ENCODE measurements at places on chromosomes 1 and 21.
A peak's percentile ranks its signal among the peaks of the same experiment; 100 is the strongest.

GRCh38 chr1:162366671-162367070 lies 10.0 kb downstream of the SPATA46 start:
- no peak for DNase-seq

- no peak for DNase-seq
These were observed 104.7 kb downstream of the DAB1 start for GRCh38 chr1:57319165-57319564.

GRCh38 chr21:34179204-34179935 lies 106.0 kb downstream of the MRPS6 start:
- DNase-seq = no peak

- DNase-seq = no peak
These were observed 346.2 kb downstream of the BARHL2 start for GRCh38 chr1:90370686-90371447.

DNA sequence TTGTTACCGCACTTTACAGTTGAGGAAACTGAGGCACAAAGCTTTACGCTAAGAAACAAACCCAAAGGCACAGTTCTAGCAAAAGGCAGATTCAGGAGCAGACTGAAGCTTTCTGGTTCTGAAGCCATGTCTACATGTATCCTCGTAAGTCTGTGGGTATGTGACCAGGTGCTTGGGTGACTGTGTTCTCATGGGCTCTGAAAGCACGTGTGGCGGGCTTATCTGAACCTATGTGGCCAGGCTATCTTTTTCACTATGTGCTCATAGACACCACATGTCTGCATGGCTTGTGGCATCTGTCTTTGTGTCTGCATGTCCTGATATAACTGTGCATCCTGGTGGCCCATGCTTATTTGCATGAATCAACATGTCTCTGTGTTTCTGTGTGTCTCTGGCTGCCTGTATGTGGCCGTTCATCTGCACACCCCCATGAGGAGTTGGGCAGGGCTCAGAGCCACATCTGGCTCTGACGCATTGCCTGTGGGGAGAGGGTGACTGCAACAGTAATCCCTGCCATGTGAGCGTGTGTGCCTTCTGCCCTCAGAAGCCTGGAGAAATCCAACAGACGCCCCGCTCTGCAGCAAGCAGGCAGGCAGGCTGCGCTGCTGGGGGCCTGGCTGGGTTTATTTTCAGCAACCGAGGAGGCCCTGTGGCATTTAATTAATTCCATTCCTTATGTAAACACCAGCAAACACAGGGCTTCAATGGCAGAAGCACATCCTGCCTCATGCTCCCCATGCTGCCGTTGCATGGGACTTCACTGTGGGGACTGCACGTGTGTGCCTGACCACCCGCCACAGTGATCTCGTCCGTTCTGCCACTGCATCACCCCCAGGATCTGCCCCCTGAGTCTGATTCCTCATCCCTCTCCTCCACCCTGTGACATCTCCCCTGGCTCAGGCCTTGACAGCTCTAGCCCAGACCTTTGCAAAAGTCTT lies 115.4 kb downstream of the TRABD2B start:
- DNase-seq = no peak

- no peak for DNase-seq
These were observed 18.3 kb upstream of the HDAC1 start for GRCh38 chr1:32273391-32274208.

GRCh38 chr1:46558966-46559365 lies 7.5 kb upstream of the KNCN start:
- DNase-seq = no peak

- DNase-seq = no peak
These were observed 4.9 kb upstream of the PTGFRN start for GRCh38 chr1:116904791-116905320.

DNA sequence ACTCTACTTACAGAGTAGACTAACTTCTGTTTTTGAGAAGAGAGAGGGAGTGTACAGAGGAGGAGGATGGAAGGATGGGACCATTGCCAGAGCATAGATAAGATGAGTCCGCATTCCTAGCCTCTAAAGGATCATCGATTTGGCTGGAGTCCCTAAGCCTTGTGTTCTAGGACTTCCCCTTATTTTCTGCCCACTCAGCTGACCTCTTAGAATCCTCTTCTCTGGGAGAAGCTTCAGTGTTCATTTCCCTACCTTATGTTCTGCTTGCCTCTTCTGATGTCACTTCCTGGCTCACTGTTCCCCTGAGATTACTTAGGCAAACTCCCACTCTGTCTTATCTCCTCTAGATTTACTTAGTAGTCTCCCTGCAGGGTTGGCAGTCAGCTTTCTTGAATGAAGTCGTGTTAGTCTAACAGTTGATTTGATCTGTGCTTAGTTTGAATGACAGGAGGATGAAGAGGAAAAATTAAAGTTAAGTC lies 156.7 kb downstream of the SYT2 start:
- DNase-seq = no peak

DNA sequence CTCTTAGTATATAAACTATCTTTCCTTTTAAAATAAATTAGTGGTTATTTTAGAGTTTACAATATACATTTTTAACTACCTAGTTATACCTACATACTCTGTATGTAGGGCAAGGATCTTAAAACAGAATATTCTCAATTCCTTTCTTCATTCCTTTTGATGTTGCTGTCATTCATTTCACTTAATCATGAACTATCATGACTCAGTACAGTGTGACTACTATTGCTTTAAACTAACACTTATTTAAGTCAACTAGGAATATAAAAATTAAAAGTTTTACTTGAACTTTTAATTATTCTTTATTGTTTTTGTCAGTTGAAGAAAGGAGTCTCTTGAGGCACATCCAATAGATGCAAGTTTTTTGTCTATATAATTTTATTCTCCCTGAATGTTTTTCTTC lies 726.4 kb downstream of the BRINP3 start:
- DNase-seq = no peak

DNA sequence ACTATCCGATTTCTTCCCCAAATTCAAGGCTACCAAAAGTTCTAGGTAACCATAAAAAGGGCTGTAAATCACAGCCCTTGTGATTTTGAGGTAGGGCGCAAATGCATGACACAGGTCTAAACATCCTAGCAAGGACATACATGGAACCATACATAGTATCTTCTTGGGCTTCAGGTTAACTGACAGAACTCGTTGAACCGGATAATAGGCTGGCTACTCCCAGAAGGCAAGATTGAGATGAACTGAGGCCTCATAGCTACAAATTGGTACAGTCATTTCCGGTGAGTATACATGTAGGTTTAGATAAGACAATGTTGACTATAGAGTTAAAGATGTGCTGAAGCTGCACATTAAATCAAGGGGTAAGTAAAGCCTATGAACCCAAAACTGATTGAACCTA lies 27.3 kb upstream of the TP53BP2 start:
- no peak for DNase-seq

DNA sequence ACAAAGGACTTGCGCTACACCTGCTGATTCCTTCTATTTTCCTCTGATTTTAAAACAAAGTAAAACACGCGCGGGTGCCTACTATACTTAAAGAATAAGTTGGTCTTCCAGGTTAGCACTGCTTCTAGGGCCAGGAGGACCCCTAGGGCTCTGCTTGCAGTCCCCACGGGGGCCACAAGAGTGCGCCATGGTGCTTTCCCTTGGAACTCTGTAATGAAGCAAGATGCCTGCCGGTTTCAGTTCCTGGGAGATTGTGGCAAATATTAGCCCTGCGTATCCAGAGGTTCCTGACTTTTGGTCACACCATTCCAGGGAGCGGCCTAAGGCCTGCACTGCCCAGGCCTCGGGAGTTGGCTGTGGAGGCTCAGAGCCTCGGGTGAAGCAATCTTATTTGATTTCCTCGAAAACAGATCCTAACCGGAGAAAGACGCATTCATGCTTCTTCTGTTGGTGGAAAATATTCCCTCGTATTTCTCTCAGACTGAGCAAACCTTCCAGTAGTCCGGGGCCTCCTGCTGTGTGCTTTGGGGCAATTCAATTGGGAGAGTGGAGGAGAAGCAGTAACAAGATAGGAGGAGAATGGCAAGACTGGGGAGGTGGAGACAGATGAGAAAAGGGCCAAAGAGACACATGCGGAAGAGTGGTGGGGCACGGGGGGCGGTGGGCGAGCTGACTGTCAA lies 25.3 kb downstream of the ADAM30 start:
- no peak for DNase-seq

DNA sequence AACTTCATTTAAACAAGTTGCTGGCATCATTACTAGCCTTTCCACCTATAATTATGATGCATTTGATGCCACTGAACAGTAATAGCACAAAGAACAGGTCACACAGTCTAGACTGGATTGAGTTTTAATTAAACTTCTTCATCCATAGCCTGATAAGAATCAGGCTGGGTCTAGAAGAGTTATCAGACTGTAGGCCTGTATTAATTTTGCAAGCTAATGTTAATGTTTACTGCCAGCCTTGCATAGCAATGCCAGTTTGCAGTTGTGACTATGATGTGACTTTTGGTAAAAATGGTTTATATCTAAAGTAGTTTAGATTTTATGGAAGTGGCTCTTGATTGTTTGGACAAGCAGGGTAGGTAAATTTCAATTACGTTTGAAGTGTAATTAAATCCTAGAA lies 68.0 kb downstream of the PRKAA2 start:
- no peak for DNase-seq

- no peak for DNase-seq
These were observed 1.8 kb downstream of the CDKN2C start for GRCh38 chr1:50971748-50972305.

DNA sequence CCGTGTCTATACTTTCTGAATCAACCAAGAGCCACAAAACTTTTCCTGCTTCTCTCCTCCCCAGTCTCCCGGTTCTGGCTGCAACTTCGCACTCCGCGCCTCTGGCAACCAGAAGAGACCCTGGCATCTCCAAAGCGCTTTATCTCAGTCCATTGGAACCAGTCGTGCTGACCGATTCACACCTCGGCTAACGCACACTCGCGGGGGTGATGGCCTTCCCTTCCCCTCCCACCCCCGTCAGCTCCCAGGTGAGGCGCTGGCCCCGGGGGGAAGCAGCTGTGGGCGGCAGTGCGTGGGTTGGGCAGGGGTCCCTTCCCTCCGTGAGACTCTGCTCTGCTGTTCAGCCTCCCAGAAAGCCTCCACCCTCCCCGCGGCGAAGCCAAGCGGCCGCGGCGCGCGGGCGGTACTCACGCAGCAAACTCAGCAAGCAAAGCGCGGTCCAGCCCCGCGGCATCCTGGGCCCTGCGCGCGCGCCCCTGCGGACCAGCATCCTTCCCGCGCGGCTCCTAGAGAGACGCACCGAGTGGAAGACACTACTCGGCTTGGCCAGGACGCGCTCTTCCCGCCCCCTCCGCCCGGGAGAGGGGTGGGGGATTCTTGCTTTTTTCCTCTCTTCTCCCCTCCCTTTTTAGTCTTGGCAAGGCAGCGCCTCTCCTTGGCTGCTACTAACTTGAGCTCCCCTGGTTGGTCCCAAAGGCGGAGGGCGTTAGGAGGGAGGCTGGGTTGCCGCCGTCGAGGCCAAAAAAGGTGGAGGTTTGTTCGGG lies at the start of gene CD34:
TSS of gene CD34 (minus strand) at position 535 of the 764 bp plus-strand sequence. CDS start at position 490, 45 bp downstream.
- DNase-seq = no peak

- DNase-seq = no peak
These were observed 498.9 kb downstream of the ADGRL2 start for GRCh38 chr1:82299656-82300055.

- DNase-seq = no peak
These were observed 359.1 kb downstream of the BARHL2 start for GRCh38 chr1:90357995-90358394.

GRCh38 chr1:113993072-113993471 lies 13.8 kb downstream of the OLFML3 start:
- DNase-seq = no peak

DNA sequence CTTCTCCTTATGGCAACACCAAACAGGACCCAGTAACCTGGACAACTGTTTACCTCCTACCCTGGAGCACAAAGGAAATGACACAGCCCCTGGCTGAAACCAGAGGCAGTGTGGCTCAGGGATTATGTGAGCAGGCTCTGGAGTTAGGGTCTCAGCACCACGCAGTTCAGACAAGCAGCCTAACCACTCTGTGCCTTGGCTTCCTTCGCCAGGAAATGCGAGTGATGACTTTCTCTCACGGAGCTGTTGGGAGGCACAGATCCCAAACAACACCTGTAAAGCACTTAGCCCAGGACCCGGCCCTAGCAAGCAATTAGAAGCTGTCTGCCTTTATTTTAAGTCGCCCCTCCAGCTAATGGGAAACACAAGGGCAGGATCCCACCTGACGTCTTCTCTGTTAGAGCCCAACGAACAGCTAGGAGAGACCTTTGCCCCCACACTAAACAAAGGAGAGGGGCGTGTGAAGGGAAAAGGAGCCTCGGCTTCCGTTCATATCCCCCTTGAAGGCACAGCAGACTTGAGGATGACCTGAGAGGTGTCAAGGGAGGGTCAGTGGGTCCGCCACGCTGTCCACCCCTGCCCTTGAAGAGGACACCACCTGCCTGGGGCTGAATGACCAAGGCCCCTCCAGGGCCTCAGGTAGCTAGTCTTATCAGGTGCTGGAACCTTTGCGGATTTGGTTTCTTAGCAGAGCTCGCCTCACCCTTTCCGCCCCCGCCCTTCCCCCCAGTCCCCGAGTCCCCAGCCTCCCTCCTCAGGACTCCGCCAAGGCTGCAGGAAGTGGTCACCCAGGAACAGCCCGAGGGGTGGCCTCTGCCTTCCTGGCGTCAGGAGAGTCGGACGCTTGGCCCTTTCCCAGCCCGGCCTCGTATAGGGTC lies 860 bp downstream of the TMEM63A start:
- DNase-seq = peak; percentile 37

DNA sequence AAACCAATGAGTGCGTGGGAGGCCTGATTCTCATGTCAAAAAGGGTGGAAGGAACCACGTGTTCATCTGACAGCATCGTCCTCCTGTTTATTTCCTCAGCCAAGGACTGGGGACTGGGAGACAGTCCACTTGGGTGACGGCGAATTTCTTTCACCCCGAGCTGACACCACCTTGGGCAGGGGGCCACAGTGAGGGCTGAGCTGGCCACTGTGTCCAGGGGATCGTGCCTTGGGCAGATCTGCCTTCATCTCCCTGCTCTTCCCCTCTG lies 122.1 kb downstream of the SIM2 start:
- DNase-seq = no peak

- no peak for DNase-seq
These were observed 1.6 kb downstream of the NRIP1 start for GRCh38 chr21:15063081-15063813.

GRCh38 chr1:77303387-77303786 lies 21.6 kb downstream of the AK5 start:
- no peak for DNase-seq

DNA sequence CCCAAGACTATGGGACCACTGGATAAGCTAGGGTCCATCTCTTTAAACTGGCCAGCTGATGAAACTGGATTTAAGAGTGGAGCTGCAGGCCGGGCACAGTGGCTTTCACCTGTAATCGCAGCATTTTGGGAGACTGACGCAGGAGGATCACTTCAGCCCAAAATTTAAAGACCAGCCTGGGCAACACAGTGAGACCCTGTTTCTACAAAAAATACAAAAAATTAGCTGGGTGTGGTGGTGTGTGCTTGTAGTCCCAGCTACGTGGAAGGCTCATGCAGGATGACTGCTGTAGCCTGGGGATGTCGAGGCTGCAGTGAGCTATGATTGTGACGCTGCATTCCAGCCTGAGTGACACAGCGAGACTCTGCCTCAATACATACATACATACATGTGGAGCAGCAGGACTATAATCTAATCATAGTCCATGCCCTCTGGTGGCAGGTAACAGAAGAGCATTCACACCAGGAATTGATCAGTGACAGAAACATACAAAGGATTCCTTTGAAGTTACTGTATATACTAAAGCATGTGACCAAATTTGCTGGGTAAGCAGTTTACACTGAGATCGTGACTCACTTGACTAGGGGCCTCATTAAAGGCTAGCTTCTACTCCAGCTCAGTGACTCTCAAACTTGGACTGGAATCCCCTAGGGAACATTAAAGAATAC lies 101.5 kb upstream of the SLFNL1 start:
- peak; percentile 21 for DNase-seq
